Urinary bladder (tissue), 4 donors: ENCODE measurements at places on chromosomes 7 and 10. TPM values are rescaled to one million over a fixed set of nuclear protein-coding genes. Genes with fewer than 3 reads are reported as not detected.

CYTH3 gene
- 28.9 TPM for total RNA-seq

PARD3 gene
- total RNA-seq: 89.1 TPM

GIMAP5 gene
- total RNA-seq: 25.6 TPM

TFEC gene
- total RNA-seq: 8.2 TPM

TMEM178B gene
- total RNA-seq: 2.0 TPM

INMT gene
- 24.8 TPM for total RNA-seq
